ENCODE measurements at places on chromosomes 12 and 14. TPM values are rescaled to one million over a fixed set of nuclear protein-coding genes. Genes with fewer than 3 reads are reported as not detected.
A peak's percentile ranks its signal among the peaks of the same experiment; 100 is the strongest.

- no peaks in the 10 kb centered on the region for H3K36me3 ChIP-seq
- no peak overlapping the region for H3K27ac ChIP-seq
- no peak overlapping the region for H3K4me3 ChIP-seq
- DNase-seq = no peak
- H3K27me3 ChIP-seq = peaks cover 9% of the 10 kb centered on the region
- H3K4me1 ChIP-seq = no peaks in the 10 kb centered on the region
Measured at GRCh38 chr12:109131154-109132050, 15.0 kb downstream of the ACACB start.

DNA sequence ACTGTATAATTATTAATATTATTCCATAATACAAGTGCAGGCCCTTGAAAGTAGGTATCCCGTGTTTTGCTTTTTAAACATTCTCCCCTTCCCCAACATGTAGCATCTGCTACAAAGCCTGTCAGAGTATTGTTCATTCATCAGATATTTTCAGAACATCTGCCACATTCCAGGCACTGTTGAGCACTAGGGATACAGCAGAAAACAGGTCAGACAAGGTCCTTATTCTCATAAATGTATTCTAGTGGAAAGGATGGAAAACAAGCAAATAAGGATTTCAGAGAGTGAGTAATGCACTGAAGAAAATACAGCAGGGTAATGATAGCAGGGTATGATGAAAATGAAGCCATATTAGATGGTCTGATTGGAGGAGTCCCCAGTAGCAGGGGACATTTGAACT is 3.8 kb downstream of the ERP29 start:
- peaks cover 70% of the 10 kb centered on the region for H3K36me3 ChIP-seq
- no peak for DNase-seq
- H3K4me3 ChIP-seq = no peak overlapping the region
- H3K27me3 ChIP-seq = no peaks in the 10 kb centered on the region

DNA sequence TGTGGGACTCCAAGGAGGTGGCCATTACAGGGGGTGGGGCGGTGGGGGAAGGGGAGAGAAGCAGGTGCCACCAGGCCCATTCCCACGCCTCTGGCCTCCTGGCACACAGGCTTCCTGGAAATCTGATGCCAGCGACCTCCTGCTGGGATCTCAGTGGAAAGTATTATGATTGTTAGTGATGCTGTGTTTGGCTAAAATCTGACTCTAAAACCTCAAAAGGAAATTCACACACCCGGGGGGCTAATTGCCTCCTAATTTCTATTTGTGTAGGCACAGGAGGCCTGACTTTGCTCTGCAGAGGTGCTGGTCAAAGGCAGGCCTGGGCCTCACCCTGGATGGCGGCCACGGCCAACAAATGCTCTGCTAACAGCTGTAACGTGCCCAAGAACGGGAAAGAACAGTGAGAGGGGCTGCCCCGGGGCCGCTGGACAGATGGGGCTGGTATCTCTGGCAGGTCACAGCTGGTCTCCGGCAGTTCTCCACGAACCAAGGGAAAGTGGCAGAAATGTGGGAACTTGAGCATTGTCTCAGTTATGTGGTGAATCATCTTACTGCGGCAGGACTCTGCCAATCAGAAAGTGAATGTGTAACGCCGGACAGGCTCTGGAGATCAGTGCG is 14.3 kb downstream of the FAM181A start:
- H3K27ac ChIP-seq = peak overlapping the region; percentile 31
- peaks cover 33% of the 10 kb centered on the region for H3K4me1 ChIP-seq
- DNase-seq = no peak

GRCh38 chr14:100762901-100763300 is 36.2 kb downstream of the DLK1 start:
- no peak overlapping the region for H3K27ac ChIP-seq
- peaks cover 12% of the 10 kb centered on the region for H3K27me3 ChIP-seq
- no peak for DNase-seq

DNA sequence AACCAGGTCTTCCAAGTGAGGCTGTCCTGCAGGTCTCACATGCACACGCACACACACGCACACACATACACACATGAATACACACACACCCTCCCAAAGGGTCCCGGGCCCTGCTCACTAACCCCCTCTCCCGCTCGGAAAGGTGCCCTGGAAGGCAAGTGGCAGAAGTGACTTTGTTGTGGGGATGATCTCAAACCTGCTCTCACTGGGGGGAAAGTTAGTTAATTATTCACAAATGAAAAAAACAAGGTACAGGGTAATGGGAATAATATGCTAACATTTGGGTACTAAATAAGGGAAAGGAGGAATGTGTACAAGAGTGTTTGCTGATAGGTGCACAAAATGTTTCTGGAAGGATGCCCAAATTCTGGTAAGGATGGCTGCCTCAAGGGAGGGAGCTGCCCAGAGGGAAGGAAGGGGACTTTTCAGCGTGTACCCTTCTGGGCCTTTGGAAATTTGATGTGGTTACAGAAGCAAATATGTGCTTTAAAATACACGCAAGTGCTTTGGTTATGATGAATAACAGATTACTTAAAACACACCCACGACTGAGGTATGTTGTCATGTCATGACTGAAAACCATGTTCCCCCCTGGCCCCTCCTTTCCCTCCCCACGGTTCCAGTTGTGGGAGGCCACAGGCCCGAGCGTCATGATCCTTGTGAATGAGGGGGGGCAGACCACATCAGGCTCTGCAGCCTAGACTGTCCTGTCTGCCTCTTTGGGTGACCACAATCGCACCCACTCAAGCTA is 43.3 kb upstream of the PLEKHG6 start:
- peaks cover 5% of the 10 kb centered on the region for H3K4me1 ChIP-seq
- H3K27ac ChIP-seq = no peak overlapping the region
- no peak for DNase-seq
- H3K36me3 ChIP-seq = no peaks in the 10 kb centered on the region
- peaks cover 4% of the 10 kb centered on the region for H3K27me3 ChIP-seq
- H3K4me3 ChIP-seq = no peak overlapping the region

- H3K4me1 ChIP-seq = peaks cover 44% of the 10 kb centered on the region
- DNase-seq = peak; percentile 62
- H3K4me3 ChIP-seq = peak overlapping the region; percentile 19
- peak overlapping the region; percentile 44 for H3K27ac ChIP-seq
- H3K27me3 ChIP-seq = no peaks in the 10 kb centered on the region
Measured at GRCh38 chr12:6613015-6613775, 6.0 kb upstream of the CHD4 start.

GRCh38 chr12:26018926-26019325 is 60.4 kb downstream of the RASSF8 start:
- H3K27ac ChIP-seq = no peak overlapping the region
- H3K27me3 ChIP-seq = peaks cover 17% of the 10 kb centered on the region
- no peak overlapping the region for H3K4me3 ChIP-seq
- H3K4me1 ChIP-seq = no peaks in the 10 kb centered on the region
- DNase-seq = no peak

DNA sequence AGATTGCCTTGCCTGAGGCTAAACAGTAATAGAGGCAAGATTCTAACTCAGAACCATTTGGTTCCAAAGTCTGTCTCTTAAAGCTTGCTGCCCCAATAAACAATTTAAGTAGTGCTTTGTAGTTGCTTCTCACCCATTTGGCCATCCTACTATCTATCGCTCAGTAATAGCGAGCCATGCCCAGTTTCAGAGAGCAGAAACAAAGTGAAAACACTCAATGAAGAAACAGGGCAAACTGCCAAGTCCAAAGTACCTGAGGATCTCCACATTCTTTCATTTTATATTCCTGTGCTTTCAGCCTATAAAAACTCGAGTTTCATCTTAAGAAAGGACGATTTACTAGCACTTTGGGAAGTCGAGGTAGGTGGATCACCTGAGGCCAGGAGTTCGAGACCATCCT is 103.3 kb upstream of the BBS10 start:
- H3K4me1 ChIP-seq = peaks cover 6% of the 10 kb centered on the region
- no peaks in the 10 kb centered on the region for H3K27me3 ChIP-seq
- peaks cover 33% of the 10 kb centered on the region for H3K36me3 ChIP-seq
- DNase-seq = no peak
- no peak overlapping the region for H3K27ac ChIP-seq
- no peak overlapping the region for H3K4me3 ChIP-seq

- DNase-seq = no peak
- peak overlapping the region; percentile 93 for H3K27ac ChIP-seq
- H3K4me3 ChIP-seq = peak overlapping the region; percentile 88
- peaks cover 65% of the 10 kb centered on the region for H3K36me3 ChIP-seq
- peaks cover 55% of the 10 kb centered on the region for H3K4me1 ChIP-seq
- no peaks in the 10 kb centered on the region for H3K27me3 ChIP-seq
Measured at GRCh38 chr12:120538281-120539156, 4.4 kb downstream of the RNF10 start.

GRCh38 chr12:55664826-55665225 is 28.1 kb downstream of the OR10P1 start:
- H3K27me3 ChIP-seq = peaks cover 15% of the 10 kb centered on the region
- no peak overlapping the region for H3K27ac ChIP-seq
- H3K36me3 ChIP-seq = no peaks in the 10 kb centered on the region
- H3K4me3 ChIP-seq = no peak overlapping the region
- H3K4me1 ChIP-seq = peaks cover 2% of the 10 kb centered on the region
- DNase-seq = no peak

DNA sequence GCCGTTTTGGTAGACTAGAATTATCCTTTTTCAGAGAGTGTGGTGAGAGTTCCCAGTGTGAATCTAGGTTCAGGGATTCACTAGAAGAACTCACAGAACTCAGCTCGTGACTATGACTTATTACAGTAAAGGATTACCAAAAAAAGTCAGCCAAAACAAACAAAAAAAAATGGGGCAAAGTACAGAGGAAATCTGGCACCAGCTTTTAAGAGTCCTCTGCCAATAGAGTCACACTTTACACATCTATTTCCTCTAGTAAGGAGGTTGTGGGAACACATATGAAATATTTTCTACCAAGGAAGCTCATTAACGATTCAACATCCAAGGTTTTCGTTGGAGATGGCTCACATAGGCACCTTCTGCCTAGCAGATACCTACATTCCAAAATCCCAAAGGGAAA is 28.2 kb downstream of the TSPAN19 start:
- DNase-seq = no peak
- no peaks in the 10 kb centered on the region for H3K36me3 ChIP-seq

GRCh38 chr14:52080808-52081755 is 12.2 kb upstream of the NID2 start:
- DNase-seq = no peak
- no peaks in the 10 kb centered on the region for H3K36me3 ChIP-seq
- no peak overlapping the region for H3K27ac ChIP-seq
- H3K4me1 ChIP-seq = no peaks in the 10 kb centered on the region
- H3K27me3 ChIP-seq = peaks cover 28% of the 10 kb centered on the region

GRCh38 chr12:32918890-32919801 is 22.6 kb upstream of the PKP2 start:
- peaks cover 3% of the 10 kb centered on the region for H3K27me3 ChIP-seq
- H3K4me3 ChIP-seq = no peak overlapping the region
- H3K36me3 ChIP-seq = no peaks in the 10 kb centered on the region
- no peak for DNase-seq
- no peak overlapping the region for H3K27ac ChIP-seq
- H3K4me1 ChIP-seq = no peaks in the 10 kb centered on the region

- no peaks in the 10 kb centered on the region for H3K4me1 ChIP-seq
- no peak overlapping the region for H3K27ac ChIP-seq
- no peaks in the 10 kb centered on the region for H3K27me3 ChIP-seq
- DNase-seq = no peak
- no peaks in the 10 kb centered on the region for H3K36me3 ChIP-seq
Measured at GRCh38 chr12:82765971-82766705, 79.4 kb downstream of the TMTC2 start.

GRCh38 chr12:96220902-96221301 is 26.7 kb downstream of the ELK3 start:
- no peak overlapping the region for H3K27ac ChIP-seq
- H3K36me3 ChIP-seq = peaks cover 62% of the 10 kb centered on the region
- no peak overlapping the region for H3K4me3 ChIP-seq
- DNase-seq = no peak

DNA sequence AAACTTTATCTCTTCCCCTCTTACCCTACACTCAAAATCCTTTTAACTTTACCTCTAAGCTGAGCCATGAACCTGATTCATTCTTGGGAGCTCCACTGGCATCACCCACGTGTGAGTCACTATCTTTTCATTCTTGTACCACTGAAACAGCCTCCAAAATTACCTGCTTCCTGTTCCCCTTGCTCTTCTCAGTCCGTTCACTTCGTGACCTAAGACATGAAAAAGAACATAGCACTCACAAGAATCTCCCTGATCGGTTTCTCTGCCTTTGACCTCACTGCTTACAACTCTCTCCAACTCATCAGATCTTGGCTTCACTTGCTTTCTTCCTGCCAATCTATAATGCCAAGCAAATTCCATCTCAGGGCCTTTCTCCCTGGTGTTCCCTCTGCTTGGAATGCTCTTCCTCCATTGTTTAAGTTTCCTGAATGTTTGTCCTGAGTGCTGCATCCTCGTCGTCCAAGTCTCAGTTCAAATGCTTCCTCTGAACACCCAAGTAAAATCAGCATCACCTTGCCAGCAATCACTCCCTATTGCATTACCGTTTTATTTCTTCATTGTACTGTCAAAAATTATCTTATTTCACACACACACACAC is 9.2 kb downstream of the GLIPR1 start:
- no peak for DNase-seq
- no peak overlapping the region for H3K4me3 ChIP-seq
- H3K27ac ChIP-seq = peak overlapping the region; percentile 29
- H3K36me3 ChIP-seq = peaks cover 44% of the 10 kb centered on the region

DNA sequence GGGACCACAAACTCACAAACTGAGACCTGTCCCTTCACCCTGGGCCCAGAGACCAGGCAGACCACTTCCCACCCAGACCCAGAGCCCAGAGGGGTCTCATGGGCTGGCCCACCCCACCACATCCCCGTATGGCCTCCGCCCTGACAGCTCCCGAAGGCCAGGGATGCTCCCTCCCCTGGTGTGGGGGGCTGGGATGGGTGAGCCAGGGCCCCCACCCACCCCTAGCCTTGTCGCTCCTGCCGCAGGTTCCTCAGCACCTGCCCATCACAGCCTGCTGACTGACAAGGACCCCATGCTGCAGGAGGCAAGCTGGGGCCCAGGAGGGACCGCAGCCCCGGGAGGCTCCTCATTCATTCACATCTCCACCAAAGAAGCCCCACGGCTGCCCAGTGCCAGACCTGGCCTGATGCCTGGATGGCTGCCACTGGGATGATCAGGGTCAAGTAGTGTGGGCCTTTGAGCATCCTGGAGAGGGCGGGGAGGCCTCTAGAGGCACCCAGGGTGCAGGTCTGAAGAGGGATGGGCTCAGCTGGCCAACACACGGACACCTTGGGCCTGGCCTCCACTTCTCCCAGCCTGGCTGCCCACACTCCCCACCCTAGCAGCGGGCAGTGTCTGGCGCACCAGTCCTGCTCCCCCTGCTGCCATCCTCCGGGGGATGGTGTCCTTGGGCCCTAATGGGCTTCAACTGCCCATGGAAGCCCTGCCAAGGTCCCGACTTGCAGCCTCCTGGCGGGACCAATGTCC is 24.7 kb upstream of the GPR132 start:
- no peak overlapping the region for H3K4me3 ChIP-seq
- H3K27me3 ChIP-seq = peaks cover 4% of the 10 kb centered on the region
- H3K4me1 ChIP-seq = peaks cover 39% of the 10 kb centered on the region
- no peak overlapping the region for H3K27ac ChIP-seq
- DNase-seq = no peak
- no peaks in the 10 kb centered on the region for H3K36me3 ChIP-seq

The KRT86 gene
- total RNA-seq = 0.23 TPM

The PLEKHG7 gene
- total RNA-seq = 0.18 TPM

The KRT79 gene
- total RNA-seq = not detected

The PPTC7 gene
- total RNA-seq = 31.5 TPM

The ACSS3 gene
- not detected for total RNA-seq

The TMEM179 gene
- total RNA-seq = not detected

The NDRG2 gene
- total RNA-seq = 8.3 TPM

The PLXNC1 gene
- total RNA-seq = 27.0 TPM

The MGAT4C gene
- total RNA-seq = not detected

The C14orf180 gene
- not detected for total RNA-seq

The KERA gene
- total RNA-seq = not detected

The CLEC4C gene
- not detected for total RNA-seq
